GM06990 (cell line): ENCODE measurements at places on chromosomes 7 and 10.

DNA sequence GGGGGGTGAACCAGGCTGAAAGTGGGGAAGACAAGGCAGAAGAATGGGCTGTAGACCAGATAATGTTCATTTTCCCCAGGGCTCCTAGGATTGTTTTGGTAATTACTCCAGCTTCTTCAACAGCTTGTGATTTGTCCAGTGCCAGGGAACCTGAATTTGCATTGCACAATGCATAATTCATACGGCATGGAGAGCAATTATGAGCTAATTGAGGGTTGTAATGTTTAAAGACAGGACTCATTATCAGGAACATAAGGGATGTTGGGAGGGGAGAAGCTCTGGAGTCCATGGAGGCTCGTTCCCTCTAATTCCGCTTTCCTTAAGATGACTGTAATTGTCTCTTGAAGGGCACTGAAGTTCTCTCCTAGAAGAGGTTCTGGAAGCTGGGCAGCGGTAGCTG lies 405.0 kb upstream of the ZMIZ1 start:
- DNase-seq = no peak

GRCh38 chr7:115230882-115231571 lies 309.1 kb downstream of the MDFIC start:
- no peak for DNase-seq

DNA sequence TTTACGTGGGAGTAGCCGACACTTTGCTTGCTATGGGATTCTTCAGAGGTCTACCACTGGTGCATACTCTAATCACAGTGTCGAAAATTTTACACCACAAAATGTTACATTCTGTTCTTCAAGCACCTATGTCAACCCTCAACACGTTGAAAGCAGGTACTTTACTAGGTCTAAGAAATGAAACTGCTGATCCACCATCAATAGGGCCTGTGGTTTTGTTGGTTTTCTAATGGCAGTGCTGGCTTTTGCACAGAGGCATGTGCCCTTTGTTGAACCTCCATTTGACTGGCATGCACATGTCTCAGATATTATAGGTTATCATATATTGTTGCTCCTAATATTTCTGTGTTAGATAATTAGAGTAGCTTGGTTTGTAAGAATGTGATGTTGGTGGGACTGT lies 123.8 kb downstream of the CFTR start:
- DNase-seq = no peak

- no peak for DNase-seq
Measured at GRCh38 chr7:127943541-127944521, 87.4 kb downstream of the LRRC4 start.

DNA sequence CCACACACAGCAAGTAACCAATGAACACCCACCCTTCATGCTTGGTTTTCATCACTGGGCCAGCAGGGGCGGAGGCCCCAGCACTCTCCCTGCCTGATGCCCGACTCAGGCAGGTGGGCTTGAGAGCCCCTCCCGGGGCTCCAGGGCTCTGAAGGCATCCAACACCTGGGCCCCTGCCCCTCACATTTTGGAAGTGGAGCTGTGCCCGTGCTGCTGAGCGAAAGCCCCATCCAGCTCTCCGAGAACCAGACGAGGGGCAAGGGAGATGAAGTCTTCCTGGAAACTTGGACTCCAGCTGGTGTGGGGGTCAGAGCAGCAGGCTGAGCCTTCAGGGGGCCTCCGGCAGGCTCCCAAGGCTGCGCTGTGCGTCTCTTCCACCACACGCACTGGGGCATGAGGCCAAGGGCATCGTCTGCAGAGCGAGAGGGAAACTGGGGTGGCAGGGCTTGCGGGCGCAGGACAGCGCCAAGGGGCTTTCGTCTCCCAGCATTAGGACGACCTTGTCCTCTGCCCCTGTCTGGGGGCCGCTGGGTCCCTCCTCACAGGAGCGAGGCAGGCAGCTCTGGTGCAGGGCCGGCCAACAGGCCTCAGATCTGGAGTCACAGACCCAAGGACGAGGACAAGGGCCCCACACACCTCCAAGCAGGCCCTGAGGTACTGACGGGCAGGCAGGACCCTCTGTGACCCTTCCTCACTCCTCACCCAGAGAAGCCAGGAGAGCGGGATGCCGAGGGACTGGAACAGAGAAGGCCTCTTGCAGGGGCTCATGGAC lies 108.3 kb upstream of the FAM20C start:
- DNase-seq = no peak

- DNase-seq = no peak
Measured at GRCh38 chr7:116223588-116223987, 13.2 kb downstream of the TES start.

- peak; percentile 72 for DNase-seq
Measured at GRCh38 chr7:77202481-77202976, 2.9 kb upstream of the FGL2 start.

GRCh38 chr10:62115842-62116241 lies 152.8 kb downstream of the RTKN2 start:
- DNase-seq = no peak

DNA sequence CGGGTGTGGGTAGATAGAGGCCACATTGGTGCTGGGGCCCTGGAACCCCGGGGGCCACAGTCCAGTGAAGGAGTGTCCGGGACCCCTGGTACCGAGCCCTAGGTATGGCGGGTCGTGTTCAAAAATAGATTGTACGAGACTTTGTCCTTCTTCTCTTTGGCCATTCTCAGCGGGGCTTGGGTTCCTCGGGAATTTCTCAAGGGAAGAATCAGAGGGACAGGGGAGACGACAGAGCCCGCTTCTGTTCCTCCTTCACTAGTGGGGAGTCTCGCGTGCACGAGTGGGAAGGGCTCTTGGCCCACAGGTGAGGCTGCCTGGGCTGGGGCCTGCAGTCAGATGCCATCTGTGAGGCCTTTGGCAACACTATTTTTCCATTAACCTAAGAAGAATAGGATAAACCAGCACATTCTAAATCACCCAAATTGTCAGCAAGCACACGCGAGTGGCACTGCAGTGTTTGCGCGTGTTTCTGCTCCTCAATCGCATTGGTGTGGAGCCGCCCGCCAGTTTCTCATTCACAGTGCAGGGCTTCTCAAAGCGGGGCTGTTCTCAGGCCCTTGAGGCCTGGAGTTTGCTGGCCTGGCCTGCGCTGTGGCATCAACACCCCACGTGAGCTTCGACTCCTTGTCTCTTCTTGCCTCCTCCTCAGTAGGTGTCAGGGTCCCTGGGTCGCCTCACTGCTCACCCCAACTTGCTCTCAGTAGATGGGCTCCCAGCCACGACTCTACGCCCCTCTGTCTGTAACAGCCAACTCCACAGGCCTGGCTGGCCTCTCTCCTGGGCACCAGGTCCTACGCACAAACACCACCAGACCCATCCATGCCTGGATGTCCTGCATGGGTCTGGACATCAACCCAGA lies 187.6 kb upstream of the SHH start:
- DNase-seq = no peak

GRCh38 chr10:49409755-49410154 lies 13.9 kb upstream of the DRGX start:
- DNase-seq = no peak

DNA sequence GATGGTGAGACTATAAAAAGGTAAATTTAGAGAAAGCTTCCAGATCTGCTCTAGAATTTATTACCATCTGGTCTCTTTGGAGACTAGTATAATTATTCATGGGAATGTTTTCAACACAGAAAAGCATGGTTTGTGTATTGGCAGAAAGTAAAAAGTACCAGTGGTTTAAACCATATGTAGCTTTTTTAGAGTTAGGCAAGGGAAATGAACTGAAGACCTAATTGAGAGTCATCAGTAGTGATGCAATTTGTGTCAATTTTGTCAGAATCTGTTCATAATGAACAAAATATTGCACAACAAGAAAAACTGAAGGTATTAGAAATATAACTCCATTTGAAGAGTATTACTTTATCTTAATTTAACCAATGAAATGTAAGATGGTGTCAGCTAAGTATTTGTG lies 181.4 kb downstream of the ADK start:
- no peak for DNase-seq

DNA sequence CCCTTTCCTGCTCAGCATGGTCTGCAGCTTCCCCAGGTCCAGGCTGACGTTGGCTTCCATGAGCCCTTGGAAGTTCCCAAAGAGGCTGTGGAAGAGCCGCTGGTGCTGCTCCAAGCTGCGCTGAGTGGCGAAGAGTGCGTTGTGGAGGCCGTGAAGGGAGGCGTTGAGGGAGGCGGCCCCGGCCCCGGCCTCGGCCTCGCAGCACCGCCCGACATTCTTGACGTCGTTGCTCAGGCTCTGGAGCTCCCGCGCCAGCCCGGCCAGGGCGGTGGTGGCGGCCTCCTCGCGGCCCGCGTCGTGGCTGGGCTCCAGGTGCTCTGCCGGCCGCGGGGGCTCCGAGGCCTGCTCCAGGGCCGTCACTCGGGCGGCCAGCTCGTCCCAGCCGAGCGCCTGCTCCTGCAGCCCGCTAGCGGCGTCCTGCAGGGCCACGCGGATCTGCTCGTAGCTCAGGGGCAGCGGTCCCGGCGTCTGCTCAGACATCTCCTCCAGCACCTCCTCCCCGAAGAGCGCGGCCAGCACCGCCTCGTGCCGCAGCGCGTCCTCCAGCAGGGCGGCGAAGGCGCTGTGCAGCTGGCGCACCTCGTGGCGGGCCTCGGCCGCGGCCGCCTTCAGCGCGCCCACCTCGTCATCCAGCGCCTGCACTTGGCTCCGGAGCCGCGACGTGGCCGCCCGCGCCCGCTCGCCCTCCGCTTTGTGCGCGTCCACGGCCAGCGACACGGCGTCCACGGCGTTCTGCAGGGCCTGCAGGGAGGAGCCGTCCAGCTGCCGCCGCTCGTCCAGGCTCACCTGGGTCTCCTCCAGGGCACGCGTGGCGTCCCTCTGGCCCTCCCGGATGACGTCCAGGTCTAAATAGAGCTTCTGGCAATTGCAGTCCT lies 14.7 kb downstream of the MMRN2 start:
- no peak for DNase-seq

GRCh38 chr7:121954803-121955202 lies 81.8 kb downstream of the PTPRZ1 start:
- DNase-seq = no peak

DNA sequence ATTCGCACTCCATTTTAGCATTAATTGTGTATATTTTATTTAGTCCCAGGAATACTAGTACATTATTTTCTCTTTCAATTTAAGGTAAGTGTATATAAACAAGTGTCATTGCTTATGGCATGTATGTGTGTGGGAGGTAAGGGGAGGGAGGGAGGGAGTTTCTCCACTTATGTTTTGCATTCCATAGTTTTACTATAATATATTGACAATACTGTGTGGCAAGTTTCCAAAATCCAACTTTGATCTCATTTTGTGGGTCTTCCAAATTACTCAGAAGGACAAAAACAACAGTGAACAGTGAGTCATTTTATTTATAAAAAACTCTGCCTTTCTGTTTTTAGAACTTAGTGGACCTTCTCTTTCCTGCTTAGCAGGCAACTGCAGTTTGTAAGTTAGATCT lies 102.3 kb upstream of the SEMA3E start:
- DNase-seq = no peak

DNA sequence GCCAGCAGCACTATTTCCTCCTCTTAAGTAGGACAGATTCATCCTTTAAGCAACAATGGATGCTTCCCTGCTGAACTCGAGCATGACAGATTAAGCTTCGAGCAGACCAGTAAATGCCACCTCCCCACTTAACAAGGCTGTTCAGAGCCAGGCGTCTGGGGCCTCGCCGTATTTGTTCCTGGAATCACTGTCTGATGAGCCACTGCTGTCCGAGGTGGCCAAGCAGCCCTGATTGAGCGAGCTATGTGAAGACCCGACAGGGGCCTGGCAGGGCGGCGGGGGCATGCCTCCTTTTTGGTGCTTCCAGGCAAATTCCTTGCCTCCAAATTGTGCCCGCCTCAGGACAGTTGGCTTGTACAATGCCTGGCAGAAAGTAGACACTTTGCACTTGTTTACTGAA lies 862.6 kb downstream of the NRG3 start:
- DNase-seq = no peak

DNA sequence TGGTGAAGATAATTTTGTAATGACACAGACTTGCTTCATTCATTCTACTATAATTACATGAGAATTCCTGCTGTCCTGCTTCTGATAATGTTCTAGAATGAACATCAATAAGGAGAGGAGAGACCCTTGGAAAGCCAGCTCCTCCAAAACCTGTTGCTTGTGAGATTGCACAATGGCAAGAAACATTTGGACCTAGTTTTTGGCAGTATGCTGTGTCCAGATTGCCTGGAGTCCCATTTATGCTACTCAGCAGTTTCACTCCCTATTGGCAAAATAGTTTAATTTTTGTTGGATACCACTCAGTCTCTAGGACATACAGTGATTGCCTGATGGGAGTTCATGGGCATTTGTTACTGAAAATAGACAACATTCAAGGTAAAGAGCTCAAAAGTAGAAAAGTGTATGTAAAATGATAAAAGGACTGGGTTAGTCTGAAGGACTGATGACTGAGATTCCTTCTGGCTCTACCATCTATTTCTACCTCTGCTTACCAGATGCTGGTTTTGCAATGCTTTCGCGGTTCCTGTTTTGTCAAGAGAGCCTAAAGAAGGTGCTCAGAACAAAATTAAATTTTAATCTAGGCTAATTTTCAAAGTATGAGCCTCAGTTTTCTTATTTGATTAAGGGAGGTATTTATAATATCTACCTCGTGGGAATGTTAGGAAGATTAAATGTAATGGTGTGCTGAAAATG lies 8.0 kb upstream of the ACTR3B start:
- no peak for DNase-seq

DNA sequence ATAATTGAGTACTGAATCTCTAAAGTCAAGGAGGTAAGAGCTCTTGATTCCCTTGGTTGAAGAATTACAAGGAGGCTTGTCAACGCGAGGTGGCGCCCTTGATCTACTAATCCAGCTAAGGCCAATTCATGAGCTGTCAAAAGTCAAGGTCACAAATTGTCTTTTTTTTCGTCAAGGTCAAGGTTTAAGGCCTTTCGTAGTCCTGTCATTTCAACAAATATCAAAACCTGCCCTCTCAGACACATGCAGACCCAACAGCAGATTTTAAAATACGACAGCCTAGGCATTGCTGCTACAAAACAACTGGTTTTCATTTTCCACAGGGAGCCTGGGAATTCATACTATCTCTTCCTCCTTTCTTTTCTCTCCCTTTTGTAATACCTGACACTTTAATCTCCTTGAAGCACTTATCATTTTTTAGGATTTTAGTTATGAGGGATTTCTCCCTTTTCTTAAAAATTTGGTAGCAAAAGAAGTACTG lies 3.6 kb downstream of the HOXA13 start:
- no peak for DNase-seq

GRCh38 chr10:13231190-13231589 lies 3.0 kb downstream of the UCMA start:
- DNase-seq = no peak

DNA sequence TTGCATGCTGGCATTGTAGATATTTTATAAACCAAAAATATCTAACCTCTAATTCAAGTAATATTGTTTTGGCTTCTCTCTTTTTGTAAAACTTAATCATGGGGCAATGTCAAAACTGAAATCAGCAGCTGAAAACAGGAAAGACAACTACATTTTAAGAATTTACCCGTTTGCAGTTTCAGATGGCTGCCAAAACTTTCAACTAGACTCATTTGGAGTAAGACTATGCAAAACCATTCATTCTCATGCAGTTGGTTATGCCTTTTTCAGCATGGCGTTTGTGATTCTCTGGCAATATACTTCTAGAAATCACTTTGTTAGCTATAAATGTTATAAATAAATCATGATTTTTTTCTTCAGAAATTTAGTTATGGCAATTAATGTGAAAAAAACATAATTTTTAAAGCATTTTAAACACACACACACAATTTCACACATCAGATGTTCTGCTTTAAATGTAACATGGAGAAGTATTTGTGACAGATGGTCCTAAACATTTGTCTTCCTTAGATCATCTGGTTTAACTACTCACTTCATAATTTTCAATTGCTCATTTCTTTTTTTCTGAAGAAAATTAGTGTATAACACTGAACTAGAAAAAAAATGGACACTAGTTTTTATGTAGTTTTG lies 116.4 kb downstream of the ITGB8 start:
- DNase-seq = no peak

GRCh38 chr7:76328389-76328788 lies 25.9 kb downstream of the HSPB1 start:
- no peak for DNase-seq
